Stimulated activated CD4-positive, alpha-beta T cell treated with anti-CD3 and anti-CD28 coated beads, Interleukin-2, amount 100 ng/mL, for 4 hours (primary cell): ENCODE measurements at places on chromosomes 7 and 10.

- no peak for DNase-seq
Observed at GRCh38 chr10:1233031-1233430, 176.8 kb downstream of the WDR37 start.

DNA sequence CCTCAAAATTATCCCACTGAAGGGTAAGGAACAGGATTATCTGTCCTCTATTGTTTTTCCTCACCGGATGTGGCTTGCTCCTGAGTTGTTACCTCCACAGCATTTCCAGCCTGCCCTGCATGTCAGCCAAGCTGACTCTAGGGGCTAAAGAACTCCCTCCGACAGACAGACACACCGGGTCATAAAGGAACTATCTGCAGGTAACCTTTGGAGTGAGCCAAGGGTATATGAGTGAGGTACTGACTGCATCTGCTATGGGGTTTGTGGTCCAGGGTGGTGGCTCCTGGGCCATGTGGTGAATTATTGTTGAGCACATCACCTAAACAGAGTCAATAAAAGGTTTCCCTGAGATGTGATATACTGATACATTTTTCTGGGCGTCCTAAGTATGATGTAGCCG is 6.9 kb upstream of the KAZALD1 start:
- DNase-seq = no peak

DNA sequence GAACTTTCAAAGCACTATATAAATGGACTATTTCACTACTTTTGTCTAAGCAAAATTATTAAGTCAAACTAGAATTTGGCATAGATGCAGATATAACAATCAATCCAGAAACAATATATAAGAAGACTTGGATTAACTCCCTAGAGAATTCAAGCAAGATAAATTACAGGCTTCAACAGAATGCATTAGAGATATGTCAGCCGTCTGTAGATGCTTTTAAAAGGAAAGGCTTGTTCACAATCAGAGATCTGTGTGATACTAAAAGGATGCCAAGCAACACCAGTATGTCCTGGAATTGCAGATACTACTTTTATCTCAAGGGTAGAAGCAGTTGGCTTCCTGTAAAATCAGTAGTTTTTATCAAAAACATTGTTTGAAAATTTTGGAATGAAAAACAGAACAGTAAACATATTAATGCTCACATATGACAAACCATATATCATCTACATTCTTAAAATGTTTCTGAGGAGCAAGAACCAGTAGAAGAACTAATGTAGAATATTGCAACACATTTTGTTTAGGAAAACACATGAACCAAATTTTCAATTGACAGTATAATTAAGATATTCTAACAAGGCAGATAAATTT is 947.9 kb upstream of the LRRN3 start:
- no peak for DNase-seq

DNA sequence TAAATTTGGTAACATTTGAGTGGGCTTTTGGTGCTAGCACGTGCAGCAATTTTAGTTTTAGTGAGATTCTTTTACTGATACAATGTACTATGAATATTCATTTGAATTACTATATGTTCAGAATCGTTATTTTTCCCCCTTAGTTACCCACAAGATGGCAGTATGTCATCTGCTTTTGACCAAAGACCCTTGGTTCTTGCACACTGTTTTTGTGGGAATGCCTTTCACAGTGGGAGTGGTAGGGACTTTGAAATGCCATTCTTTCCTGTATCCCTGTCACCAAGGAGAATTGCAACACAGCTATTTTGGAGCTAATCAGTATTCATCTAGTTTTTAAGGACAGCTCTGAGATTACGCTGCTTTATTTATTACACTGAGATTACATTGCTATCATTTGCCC is 40.6 kb downstream of the SEC23IP start:
- no peak for DNase-seq

DNA sequence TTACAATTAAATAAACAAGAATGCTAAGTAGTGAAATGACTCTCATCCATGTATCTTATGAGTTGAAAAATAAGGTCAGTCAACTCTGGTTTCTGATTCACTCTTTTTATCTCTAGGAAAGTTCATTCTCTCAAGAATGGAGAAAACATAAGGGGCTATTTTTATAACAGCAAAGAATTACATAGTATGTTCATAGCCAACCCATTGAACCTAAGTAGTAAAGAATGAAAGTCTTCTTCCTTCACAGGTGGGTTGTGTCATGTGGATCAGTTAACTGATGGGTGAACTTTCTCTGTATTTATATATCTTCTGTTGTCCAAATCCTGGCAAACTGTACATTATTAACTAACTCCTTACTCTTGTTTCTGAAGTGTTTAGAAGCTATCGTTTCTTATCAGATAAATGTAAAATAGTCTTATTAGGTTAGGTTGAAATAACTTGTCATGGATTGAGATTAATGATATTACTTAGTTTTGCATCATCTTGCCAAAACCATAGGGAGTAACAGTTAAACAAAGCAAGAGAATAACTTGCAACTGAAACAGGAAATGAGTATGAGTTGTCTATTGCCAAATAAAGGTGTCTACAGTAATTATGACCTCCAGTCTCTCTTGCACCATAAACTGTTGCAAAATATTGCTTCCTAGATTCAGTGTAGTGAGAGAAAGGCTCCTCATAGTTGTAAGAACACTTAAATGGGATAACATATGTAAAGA is 86.8 kb downstream of the ANKRD7 start:
- DNase-seq = no peak

DNA sequence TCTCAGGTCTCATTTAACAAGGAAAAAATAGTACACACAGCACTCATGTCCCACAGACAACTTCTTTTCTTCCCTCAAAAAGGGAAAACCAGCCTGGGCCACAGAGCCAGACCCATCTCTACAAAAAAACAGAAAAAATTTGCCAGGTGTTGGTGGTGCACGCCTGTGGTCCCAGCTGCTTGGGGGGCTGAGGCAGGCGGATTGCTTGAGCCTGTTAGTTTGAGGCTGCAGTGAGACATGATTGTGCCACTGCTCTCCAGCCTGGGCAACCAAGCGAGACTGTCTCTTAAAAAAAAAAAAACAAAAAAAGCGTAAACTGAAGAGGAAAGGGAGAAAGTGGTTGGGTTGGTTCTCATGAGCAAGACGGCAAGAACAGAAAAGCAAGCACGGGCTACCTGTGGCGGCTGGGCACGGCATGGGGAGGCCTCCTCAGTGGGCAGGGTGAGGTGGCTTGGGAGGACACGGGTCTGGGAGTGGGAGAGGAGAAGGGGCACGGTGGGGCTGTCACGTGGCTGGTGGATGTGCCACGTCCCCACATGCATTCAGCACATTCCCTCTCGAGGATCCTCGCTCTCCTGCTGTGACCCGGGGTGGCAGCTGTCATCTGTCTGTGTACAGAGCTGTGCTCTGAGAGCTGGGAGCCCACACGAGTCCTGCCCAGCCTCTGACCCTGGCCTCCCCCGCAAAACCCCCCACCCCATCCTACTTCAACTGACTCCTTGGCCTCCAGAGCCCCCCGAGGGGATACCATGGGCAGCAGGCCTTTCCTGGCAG is 219.7 kb downstream of the MLLT10 start:
- no peak for DNase-seq

DNA sequence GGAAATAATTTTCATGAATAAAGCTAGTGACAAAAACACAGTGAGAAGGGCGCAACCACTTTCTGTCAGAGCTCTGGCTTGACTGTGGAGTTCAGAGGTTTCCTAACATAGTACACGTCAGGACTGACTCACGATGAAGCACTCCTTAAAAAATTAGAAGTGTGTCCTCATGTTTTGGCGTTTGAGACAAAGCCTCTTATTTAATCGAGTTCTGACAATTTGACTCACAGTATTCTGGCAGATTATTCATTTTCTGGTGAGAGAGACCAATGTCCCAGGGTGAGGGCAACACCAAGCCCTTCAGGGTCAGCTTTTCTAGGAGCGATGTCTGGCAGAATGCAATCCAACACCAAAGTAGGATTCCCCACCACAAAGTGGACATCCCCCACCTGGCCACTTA is 108.7 kb downstream of the DIP2C start:
- DNase-seq = no peak

GRCh38 chr10:76113952-76114351 is 682.5 kb downstream of the LRMDA start:
- DNase-seq = no peak

DNA sequence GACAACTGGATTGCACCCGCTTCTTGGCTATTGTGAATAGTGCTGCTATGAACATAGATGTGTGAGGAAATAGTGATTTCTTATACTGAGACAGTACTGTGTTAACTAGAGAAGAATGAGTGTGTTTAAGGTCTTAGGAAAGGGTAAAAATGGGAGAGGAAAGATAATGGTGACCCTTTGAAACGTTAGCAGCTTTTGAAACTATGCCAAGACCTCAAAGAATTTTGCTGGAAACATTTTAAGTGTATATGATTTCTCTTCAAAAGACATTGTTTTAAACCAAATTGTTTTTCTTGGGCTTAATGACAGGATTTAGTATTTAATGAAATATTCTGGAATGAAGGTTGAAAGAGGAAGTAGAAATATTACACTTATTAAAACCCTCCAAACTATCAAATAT is 100.8 kb upstream of the ARHGAP21 start:
- no peak for DNase-seq

- DNase-seq = no peak
Observed at GRCh38 chr7:43943417-43944187, 17.4 kb downstream of the UBE2D4 start.

DNA sequence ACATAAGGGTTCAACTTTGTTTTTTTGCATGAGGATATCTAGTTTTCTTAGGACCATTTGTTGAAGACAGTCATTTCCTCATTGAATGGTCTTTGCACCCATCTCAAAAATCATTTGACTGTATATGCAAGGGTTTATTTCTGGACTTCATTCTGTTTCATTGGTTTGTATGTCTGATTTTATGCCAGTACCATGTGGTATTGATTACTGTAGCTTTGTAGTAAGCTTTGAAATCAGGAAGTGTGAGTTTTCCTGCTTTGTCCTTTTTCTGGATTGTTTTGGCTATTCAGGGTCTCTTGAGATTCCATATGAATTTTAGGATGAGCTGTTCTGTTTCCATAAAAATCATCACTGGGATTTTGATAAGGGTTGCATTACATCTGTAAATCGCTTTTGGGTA is 63.9 kb downstream of the SND1 start:
- no peak for DNase-seq

- no peak for DNase-seq
Observed at GRCh38 chr10:89789188-89789877, 87.9 kb downstream of the KIF20B start.
